ENCODE measurements at places on chromosomes 1 and 21.

- no peak for DNase-seq
Measured at GRCh38 chr1:40064797-40065499, 24.4 kb downstream of the CAP1 start.

DNA sequence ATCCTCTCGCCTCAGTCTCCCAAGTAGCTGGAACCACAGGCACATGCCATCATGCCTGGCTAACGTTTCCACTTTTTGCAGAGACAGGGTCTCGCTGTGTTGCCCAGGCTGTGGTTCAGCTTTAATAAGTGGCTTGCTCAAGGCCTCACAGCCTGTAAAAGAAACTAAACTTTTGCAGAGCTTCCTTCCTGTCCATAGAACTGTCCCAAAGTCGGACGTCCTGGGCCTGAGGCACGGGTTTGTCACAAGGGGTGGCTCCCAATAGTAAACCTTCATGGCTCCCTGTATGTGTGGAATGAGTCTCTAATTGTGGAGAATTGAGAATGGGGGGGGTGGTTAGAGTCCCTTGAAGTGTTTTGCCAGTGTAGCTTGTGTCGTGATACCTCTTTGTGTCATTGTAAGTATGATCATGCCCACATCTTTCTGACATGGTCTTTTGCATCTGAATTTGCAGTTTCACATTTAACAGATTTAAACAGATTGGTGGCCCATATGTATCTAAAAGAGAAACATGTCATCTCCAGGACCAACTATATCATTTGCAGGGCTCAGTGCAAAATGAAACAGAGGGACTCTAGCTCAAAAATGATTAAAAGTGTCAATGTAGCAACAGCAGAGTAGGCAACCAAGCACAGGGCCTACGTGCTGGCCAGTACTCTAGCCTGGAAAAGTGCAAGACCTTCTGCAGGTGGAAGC lies 332.1 kb downstream of the KIF26B start:
- no peak for DNase-seq

DNA sequence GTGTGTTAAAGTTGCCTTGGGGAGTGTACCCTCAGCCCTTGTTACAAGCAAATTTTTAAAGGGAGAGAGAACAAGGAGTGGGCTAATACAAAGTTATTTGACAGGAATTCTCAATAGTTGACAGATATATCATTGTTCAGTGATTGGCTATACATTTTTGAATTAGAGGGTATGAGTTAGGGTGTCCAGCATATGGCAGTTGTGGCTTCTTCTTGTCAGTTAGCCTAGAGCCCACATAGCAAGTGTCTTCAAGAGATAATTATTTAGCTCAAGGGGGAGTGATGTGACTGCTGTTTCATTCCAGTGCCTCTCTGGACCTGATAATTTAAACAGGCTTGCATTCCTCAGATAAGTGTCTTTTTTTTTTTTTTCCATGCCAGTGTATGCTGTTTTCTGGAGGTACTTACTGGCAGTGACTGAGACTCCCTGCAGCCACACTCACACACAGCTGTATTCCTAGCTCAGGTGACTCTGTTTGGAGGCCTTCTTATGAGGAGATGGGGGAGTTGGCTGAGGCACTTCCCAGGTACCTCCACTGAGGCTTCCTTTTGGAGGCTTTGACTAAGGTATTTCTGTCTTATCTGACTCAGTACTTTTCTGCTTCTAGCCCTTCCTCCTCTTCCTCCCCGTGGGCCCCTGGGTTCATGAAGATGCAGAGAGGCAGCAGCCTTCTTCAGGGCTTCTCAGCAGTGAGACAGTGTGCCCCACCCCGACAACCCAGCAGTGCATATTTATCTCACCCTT lies 32.3 kb downstream of the IVNS1ABP start:
- no peak for DNase-seq

DNA sequence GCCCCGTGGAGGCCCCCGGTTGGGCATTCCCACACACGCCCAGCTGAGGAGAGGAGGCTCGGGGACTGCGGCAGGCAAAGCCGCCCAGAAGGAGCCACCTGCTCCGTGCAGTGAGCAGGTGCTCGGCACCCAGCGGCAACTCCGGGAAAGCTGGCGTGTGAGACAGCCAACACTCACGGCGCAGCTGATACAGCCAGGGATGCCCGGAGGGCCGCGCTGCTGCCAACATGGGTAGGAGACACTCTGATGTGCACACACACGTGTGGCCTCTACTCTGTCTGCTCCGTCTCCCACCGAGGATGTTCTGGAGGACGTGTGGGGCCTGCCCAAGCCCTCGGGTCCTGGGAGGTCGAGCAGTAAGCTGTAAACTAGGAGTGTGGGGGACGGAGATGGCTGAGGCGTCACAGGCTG lies 12.9 kb downstream of the MORN1 start:
- DNase-seq: no peak

DNA sequence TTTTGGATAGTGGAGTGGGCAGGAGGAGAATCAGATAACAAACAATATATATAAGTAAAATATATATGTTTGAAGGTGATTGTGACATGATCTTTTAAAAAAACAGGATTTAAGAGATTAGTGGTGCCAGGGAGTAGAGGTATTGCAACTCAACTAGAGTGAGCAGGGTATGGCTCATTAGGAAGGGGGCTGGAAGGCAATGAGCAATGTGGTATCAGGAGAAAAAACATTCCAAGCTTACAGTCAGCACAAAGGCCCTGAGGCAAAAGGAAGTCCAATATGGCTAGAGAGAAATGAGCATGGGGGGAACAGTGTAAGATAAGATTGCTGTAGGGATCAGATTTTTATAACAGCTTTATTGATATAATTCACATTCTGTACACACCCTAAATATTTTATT lies 5.3 kb upstream of the GADD45A start:
- no peak for DNase-seq

DNA sequence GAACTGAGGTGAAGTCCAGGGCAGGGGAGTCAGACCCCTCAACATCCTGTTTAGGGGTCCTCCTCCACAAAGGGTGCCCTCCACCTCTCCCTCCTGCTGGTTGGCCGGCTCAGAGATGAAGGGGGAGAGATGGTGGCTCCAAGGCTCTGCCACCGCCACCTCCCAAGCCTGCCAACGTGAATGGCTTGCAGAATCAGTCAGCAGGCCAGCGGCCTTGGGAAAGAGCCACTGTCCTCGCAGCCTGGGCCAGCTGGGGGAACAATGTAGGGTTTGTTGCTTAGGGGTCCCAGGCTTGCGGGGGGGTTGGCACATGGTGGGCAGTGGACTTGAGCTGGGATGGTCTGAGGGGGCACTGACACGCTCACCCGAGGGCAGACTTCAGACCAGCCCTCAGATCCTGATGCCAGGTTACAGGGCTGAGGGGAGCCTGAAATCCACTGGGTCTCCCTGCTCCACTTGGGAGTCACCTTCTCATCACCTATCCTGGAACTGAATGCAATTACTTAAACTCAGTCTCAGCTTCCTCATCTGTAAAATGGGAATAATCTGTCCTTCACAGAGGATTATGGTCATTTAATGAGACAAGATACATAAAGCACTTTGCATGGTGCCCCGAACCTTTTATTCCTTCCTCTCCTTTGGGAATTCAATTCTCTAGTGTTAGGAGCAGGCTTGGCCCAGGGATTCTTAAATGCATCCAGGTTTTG lies 8.3 kb downstream of the GPR37L1 start:
- DNase-seq: no peak

GRCh38 chr1:161915978-161916377 lies 107.7 kb downstream of the OLFML2B start:
- no peak for DNase-seq

DNA sequence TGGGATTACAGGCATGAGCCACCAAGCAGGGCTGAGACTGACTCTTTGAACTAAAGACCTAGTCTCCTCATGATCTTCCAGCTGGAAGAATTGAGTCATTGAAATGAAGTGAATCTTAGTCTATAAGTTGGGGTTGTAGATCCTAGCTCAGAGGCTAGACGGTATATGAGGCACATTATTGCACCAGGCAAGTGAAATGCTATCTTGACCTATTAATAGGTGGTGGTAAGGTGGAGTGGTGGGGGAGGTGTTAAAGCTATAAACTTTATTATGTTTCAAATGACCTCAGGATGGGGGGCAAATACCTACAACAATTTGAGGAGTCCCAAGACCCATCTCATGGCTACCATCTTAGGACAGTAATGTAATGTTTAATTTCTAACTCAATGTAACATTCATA lies 36.8 kb upstream of the SLC16A1 start:
- no peak for DNase-seq

- DNase-seq: no peak
Measured at GRCh38 chr1:200037904-200038303, 10.4 kb downstream of the NR5A2 start.

DNA sequence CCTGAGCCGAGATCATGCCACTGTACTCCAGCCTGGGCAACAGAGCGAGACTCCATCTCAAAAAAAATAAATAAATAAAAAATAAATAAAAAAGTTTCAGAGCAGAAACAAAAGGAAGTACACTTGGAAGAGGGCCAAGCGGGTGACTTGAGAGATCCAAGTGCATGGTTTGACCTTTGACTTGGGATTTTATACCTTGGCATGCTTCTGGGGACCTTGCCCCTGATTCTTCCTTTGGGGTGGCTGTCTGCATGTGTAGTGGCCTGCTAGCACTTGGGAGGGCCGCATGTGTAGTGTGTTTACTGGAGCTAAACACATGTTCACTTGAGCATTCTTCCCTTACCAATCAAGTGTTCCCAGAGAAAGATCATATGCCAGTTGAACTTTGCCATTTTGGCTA lies 114.0 kb downstream of the DTL start:
- no peak for DNase-seq

DNA sequence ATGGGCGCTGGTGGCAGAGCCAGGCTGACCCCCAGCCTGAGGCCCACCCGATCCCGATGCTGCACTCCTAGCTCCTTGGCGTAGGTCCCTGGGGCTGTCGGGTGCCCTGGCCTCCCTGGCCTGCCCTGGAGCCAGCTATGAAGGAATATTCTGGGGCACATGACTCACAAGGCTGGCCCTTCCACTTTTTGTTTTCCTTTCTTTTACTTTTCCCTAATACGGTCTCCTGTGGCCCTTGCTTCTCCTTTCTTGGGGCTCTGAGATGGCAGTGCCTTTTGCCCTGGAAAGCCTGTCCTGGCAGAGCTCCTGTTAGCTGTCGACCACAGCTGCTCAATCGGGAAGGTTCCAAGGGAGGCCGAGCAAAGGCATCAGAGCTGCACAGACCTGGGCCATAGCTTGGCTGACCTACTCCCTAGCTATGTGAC lies 22.1 kb downstream of the ARHGEF10L start:
- no peak for DNase-seq

All from stimulated activated CD8-positive, alpha-beta memory T cell treated with anti-CD3 and anti-CD28 coated beads, Interleukin-7, amount 100 ng/mL, for 24 hours (primary cell).